ENCODE measurements at places on chromosomes 5 and 9.
A peak's percentile ranks its signal among the peaks of the same experiment; 100 is the strongest.

GRCh38 chr9:92718086-92719001 lies 46.3 kb downstream of the BICD2 start:
- DNase-seq = no peak

- DNase-seq = no peak
Observed at GRCh38 chr5:170752257-170753215, 31.0 kb upstream of the GABRP start.

DNA sequence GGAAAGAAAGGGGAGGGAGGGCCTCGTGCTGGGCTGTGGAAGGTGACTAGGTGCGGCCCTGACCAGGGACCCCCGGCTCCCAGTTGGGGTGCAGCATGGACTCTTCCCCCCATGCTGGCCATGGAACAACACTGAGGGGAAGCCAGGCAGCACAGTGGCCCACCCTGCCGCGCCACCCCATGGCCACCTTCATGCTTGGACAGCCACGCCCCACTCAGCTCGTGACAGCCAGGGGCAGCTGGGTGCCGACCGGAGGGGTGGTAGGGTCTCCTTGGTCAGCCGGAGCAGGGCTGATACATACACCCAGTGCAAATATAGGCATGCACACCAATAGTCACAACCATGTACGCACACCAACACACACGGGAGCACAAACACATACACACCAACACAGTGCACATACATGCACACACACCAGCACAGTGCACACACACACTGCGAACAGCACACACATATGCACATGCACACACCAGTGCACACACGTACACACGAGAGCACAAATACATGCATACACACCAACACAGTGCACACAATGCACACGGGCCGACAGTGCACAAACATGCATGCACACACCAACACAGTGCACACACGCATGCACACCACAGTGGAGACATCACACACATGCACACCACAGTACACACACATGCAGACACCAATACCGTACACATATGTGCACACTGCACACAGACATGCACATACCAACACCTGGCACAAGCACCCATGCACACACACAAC lies 8.3 kb downstream of the SOHLH1 start:
- no peak for DNase-seq

- DNase-seq = no peak
Observed at GRCh38 chr5:41172012-41172411, 41.3 kb downstream of the C6 start.

DNA sequence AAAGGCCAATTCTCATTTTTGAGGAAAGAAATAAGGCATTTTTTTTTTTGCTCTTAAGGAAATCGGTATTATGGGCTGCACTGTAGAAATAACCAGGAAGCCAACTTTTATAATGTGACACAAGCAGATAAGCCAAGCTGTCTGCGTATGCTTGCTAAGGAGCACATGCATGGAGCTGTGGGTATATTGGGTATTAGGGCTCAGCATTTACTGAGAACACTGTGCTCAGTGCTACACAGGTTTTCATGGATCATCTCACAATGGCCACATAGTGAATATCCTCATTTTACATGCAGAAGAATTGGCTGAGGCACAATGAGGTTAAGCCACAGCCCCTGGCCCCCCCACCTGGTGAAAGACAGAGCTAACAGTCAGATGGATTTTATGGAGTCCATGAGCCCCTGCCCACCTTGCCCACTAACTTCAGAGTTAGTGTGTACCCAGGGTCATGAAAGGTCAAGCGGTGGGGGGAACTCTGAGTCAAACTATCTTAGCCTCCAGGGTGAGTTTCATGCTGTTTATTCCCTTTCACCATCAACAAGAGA lies 204.8 kb downstream of the SPATA31A6 start:
- no peak for DNase-seq

DNA sequence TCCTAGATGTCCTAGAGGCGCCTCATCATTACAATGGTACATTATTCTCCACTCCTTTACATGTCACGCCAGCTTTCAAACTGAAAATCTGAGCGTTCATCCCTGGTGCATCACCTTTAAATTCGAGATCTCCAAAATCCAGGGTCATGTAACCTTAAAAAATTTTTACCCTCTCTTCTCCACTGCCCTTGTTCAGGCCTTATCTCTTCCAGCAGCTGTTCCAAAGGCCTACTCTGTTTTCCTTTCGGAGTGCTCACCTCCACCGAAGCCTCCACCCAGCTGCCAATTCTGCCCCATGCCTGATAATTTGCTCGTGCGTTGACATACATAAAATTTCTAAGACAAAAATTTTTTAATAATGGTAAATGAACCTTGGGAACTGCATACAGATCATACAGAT lies 950 bp upstream of the MSH3 start:
- no peak for DNase-seq

DNA sequence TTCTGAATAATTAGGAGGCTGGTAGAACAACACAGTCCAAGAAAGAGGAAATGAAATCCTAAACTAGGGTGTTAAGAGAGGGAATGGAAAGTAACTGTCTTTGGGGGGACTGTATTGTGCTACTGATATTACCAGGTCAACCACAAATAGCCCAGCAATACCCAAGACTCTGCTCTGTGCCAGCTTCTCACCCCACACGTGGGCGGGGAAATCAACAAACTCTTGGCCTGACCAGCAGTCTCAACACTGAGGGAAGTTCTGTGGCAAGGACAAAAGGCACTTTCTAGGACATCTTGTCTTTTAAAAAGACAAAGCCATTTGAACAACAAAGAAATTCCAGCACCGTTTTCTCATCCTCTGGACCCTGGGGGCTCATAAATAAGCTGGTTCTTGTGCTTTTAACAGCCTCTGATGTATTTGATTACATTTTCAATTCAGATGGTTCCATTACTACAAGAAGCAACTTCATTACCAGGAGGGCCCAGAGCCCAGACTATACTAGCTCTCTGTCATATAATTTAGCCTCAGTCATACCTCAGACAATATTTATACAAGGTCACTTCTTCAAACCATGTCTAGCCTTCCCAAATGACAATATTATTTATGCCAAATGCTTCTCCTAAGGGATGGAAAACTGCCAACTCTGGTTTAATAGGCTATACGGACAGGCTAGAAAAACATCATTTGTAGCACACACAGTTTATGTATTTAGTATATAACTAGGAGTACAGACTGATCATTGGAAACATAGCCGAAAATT lies 297.8 kb downstream of the CWC27 start:
- no peak for DNase-seq

DNA sequence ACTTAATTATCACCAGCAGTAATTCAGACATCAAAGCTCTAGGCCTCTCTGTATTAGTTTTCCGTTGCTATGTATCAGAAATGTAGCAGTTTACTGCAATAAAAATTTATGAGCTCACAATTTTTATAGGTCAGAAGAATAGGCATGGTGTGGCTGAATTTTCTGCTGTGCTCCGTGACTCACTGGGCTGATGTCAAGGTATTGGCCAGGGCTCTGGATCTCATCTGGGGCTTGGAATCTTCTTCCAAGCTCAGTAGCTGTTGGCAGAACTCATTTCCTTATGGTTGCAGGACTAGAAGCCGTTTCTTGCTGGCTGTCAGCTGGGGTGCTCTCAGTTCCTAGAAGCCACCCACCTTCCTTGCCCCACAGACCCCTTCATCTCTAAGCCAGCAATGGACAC lies 66.3 kb downstream of the PSAT1 start:
- DNase-seq = peak; percentile 46

GRCh38 chr5:75678155-75678554 lies 39.1 kb downstream of the POC5 start:
- DNase-seq = no peak
